T-helper 22 cell (primary cell): ENCODE measurements at places on chromosomes 5 and 9.

DNA sequence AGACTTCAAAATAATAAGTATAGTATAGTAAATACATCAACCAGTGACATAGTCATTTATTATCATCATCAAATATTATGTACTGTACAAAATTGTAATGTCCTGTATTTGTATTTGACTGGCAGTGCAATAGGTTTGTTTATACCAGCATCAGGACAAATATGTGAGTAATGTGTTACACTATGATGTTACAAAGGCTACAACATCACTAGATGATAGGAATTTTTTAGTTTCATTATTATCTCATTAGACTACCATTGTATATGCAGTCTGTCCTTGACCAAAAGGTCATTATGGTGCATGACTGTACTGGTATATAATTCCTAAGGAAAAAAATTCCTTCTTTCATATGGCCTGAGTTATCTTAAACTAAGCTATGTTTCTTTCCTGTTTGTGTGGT is 63.6 kb upstream of the VCAN start:
- DNase-seq, result no peak

DNA sequence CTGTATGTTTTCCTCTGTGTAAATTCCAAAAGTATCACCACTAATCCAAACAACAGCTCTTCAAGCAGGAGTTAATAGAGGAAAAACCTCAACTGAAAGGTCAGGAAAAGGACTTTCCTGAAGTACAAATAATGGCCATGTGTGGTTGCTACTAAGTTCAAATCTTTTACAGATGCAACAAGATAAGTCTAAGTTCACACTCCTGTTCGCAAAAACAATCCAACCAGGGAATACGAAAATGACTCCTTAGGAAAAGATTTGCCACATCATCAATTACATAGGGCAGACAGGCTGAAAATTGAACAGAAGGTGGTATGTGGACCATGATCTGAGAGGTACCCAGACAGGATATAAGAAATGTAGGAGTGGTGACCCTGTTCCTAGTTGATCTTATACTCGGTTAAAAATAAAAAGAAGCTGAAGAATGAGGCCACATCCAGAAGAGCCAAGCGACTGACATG is 210.2 kb downstream of the TSSK1B start:
- no peak for DNase-seq

DNA sequence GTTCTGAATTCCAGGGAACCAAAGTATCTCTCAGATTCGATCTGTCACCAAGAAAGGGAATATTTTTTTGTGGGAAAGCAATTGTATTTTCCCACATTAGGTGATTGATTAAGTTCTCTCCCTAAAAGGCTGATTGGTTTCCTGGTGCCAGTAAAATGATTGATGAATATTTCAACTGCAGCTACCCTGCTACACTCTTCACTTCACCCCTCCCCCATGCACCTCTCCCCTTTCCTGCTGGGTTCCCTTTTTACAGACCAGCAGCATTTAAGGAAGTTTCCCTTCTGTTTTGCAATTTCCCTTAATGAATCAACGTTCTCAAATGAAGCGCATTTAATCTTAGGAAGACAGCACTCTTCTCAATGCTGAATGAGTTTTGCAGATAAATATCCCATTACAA is 13.1 kb downstream of the NR6A1 start:
- no peak for DNase-seq

DNA sequence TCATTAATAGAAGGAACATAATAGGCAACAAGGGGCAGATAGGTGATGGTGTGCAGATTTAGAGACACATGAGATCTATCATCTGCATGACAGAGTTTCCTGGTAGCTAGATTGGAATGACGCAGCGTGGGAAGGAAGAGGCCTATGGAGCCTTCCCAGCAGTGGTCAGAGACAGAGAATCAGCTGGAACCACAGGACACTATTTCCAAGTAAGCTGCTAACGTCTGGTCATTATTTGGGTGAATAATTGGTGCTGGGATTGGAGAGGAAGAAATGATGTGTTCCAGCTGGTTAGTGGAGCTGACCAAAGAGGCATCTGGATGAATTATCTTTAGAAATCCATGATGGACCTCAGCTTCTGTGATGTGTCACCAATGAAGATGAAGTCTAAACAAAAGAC is 91.2 kb upstream of the PRR16 start:
- DNase-seq, result no peak

DNA sequence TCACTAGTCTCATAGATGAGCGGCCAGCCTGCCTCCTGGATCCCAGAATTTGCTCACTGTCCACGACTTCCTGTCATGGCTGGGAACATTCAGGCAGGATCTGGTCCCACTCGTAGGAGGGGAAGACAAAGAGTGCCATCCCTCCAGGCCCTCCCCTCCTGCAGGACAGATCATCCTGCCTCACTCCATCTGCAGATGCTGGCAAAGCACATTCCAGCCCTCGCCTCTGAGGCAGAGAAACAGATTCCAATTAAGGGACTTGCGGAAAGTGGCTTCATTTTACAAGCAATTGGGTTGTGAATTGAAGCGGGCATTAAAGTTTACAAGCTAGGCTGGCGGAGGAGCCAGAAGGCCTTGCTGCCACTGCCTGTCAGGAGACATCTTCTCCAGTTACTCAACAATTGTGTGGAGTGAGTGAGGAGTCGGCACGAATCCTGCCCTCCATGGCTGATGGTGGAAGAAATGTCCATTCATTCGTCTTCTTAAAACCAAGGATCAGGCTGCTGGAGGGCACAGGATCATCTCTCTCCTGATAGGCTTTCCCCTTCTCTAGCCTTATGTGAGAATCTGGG is 41.8 kb upstream of the KCNMB1 start:
- DNase-seq, result no peak

GRCh38 chr5:73369278-73369677 is 79.3 kb downstream of the FOXD1 start:
- DNase-seq, result no peak

- no peak for DNase-seq
Measured at GRCh38 chr5:322942-323879, 1.7 kb downstream of the AHRR start.

DNA sequence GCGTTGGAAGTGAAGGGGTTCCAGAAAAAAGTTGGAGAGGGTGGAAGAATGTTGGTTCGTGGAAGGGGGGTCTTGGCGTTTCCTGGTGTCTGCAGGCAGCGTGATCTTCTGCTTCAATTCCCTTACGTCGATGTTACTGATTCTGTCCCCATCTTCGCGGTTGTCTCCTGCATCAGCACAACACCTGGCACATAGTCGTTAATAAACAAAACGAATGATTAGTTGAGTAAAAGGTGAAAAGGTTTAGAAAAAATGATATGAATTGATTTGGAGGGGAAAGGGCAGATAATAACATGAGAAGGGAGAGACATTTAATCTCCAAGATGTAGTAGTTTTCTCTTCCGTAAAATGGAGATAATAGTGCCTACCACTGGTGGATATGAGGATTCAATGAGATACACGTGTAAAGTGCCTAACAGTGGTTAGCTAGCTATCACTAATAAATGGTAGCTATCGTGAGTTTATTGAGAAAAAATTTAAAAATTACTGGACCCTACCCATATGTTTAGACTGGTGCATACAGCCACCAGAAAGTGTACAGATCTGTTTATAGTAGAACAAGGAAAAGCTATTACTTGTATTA is 556 bp downstream of the MTREX start:
- no peak for DNase-seq

GRCh38 chr9:79428422-79428821 is 143.3 kb upstream of the TLE4 start:
- DNase-seq, result no peak
